ENCODE measurements at places on chromosomes 7 and 10.

DNA sequence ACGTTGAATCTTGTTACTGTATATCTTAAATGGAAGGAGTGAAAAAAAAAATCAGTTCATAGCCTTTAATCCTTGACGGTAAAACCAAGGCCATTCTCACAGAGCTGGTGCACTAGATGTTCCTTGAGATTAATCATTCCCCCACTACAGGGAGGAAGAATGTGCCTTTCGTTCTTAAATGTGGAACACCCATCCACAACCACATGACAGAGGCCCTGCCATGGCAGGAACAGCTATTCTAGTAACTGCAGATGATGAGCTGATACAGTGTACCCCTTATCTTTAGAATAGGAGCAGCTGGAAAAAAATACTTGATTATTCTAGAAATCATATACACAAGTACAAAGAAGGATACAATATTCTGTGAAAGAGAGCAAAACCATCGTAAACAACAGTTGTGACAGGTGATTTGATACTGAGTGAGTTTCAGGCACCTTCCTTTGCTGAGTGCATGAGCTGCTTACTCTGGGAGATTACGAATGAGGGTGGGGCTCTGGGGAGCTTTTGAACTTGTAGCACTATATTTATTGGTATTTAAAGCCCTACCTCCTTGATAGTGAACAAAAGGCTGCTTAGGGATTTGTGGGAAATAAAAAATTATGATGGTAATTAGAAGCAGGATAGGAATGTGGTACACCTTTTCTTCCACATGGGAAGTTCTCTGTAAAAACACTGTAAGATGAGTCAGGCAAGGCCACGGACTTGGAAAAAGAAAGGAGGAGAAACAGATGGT is 244.4 kb upstream of the SLC26A5 start:
- DNase-seq = no peak

GRCh38 chr10:125482108-125482507 is 200.9 kb downstream of the TEX36 start:
- DNase-seq = no peak

- DNase-seq = no peak
These were observed 809.5 kb downstream of the GRID1 start for GRCh38 chr10:85557077-85557476.

DNA sequence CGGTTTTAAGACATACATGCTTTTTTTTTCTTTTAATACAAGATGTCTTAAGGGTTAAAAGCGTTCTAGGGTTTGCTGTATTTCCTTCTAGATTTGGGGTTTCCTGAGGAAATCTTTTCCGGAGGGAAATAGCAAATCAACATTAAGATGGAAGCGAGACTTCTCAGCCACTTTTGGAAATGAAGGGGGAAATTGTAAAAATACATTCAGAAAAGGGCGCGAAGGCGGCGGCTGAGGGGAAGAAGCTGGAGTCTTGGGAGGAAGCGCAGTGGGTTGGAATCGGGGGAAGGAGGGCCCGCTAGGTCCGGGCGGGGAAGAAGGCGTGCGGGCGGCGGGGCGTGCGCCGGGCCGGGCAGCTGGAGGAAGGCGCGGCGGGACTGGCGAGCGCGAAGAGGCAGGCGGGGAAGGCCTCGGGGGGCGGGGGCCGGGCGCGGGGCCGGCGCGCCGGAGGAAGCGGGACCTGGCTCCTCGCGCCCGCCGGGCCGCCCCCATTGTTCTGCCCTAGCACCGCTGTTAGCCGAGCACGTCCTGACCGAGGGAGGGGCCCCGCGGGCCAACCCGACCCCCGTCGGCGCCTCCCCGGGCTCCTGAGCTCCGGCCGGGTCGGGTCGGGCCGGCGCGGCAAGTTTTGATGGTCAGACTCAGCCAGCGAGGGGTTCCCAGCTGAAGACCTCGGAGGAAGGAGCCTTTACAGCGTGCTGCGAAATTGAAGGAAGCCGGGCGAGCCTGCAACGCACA is 1.5 kb upstream of the SKIDA1 start:
- no peak for DNase-seq

GRCh38 chr7:18997477-18998150 is 119.8 kb downstream of the TWIST1 start:
- DNase-seq = no peak

GRCh38 chr7:115474137-115474536 is 552.2 kb downstream of the MDFIC start:
- DNase-seq = no peak
